ENCODE measurements at places on chromosomes 3 and 15. TPM values are rescaled to one million over a fixed set of nuclear protein-coding genes. Genes with fewer than 3 reads are reported as not detected.
A peak's percentile ranks its signal among the peaks of the same experiment; 100 is the strongest.

ARGFX gene
- total RNA-seq: not detected

GRCh38 chr3:150840802-150841515 lies 64.3 kb downstream of the MINDY4B start:
- no peak for DNase-seq

DNA sequence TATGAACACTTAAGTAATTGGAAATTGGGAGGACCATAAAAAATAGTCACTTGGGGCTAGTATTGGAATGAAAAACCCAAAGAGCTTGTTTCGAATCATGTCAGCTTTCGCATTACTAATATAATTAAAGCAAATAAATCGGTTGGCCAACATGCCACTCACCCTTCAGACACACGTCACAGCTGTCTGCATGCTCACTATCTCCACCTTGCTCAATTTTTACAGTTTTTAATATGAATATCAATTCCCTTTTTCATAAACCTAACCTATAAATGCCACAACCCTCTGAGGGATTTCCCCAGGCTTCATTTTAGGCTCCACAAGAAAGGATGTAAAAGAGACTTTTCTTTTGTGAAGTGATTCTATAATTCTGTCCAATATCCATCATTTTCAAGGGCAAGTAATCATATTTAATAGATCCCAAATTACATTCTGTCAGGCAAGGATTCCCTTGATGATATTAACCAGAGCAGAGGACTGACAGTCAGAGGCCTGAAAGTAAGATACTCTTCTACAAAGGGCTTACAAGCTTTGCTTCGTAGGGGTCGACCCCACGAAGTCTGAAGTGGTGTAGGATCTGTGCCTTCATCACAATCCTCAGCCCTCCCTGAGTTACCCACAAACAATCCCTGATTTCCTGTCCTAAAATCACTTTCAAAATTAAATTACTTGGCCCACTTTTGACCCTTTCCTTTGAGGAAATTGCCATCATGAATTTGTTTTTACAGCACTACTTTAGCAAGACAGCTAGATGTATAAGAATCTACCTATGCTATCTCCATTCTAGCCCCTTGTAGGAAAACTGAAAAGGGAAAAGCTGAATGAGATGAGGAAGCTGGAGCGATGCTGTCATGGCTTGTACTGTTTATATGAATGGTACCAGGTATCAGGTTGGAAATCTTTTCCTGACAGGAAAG lies 44.5 kb downstream of the NANOGP8 start:
- no peak for DNase-seq

- DNase-seq: no peak
Observed at GRCh38 chr3:78690766-78691165, 1077.0 kb downstream of the ROBO1 start.

GRCh38 chr3:142117056-142117851 lies 32.1 kb downstream of the TFDP2 start:
- no peak for DNase-seq

- peak; percentile 80 for DNase-seq
Observed at GRCh38 chr15:65077981-65078352, 1.4 kb downstream of the KBTBD13 start.

VGLL3 gene
- total RNA-seq: 14.8 TPM

GRCh38 chr3:52399593-52399992 lies 45.3 kb downstream of the SEMA3G start:
- no peak for DNase-seq
